ENCODE measurements at places on chromosomes 13 and 19.

GRCh38 chr13:98261165-98261702 lies 84.2 kb upstream of the RNF113B start:
- DNase-seq = no peak

DNA sequence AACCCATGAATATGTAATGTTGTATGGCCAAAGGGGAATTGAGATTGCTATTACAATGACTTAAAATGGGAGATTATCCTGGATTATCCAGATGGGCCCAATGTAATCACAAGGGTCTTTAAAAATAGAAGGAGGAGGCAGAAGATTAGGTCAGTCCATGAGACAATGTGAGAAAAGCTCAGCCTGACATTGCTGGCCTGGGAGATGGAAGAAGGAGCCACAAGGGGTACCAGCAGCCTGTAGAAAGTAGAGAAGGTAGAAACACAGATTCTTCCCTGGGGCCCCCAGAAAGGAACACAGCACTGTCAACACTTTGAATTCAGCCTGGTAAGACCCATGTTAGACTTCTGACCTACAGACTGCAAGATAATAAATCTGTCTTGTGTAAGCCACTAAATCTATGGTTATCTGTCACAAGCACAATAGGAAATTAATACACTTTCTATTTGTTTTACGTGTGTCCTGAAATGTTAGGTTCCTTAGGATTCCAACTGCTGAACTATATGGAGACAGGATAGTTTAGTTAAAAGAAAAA lies 132.9 kb upstream of the SERP2 start:
- DNase-seq = no peak

- no peak for DNase-seq
These were observed 144.2 kb downstream of the EFNB2 start for GRCh38 chr13:106391271-106391670.

GRCh38 chr19:37470216-37470615 lies 1.1 kb downstream of the ZNF570 start:
- no peak for DNase-seq

GRCh38 chr19:16233836-16234551 lies 36.3 kb downstream of the AP1M1 start:
- DNase-seq = no peak

DNA sequence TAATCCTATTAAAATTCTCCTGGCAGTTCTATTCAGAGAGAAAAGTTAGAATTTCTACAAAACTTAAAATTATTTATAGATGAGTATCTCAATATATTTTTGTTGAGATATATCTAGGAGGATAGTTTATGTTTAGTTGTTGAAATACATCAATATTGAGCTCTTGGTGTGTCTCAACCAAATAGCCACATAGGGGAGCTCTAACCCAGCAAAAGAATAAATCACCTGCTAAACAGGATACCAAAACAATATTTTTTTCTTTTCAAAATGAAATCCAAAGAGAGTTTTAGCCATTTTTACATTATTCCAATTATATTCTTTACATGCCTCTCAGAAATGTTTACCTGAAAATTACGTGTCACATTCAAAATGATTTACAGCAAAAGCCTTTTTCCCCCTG lies 954.7 kb downstream of the SLITRK6 start:
- no peak for DNase-seq

DNA sequence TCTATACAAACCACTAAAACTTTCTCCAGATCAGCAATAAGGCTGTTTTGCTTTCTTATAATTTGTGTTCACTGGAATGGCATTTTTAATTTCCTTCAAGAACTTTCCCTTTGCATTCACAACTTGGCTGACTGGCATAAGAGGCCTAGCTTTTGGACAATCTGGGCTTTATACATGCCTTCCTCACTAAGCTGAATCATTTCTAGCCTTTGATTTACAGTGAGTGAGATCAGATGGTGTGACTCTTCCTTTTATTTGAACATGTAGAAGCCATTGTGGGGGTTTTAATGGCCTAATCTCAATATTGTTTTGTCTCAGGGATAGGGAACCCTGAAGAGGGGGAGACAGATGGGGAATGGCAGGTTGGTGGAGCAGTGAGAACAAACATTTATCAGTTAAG lies 82.7 kb downstream of the FOXO1 start:
- DNase-seq = no peak

GRCh38 chr19:56751078-56751489 lies 79.5 kb upstream of the ZNF835 start:
- no peak for DNase-seq

- DNase-seq = no peak
These were observed 930.5 kb upstream of the MIR17HG start for GRCh38 chr13:90416938-90417337.

DNA sequence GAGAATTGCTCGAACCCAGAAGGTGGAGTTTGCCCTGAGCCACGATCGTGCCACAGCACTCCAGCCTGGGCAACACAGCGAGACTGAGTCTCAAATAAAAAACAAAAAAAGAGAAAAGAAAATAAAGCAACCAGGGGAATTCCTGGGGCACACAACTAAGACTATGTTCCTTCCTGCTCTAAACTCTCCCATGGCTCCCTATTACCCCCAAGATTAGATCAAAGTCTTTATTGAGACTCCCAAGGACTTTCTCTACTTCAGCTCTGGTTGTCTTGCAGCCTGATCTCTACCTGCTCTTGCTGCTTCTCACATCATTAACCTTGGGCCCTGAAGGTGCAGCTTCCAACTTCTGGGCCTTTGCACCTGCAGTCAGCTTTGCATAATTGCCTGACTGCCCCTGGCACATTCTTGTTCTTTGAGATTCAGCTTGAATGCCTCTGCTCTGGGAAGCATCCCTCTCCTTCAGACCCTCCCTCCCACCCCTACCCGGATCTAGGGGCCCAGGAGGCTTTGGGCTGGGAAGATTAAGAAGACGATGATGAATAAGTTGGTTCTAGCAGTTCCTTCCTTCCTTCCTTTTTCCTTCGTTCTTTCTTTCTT lies 16.8 kb upstream of the CERS4 start:
- DNase-seq = no peak

DNA sequence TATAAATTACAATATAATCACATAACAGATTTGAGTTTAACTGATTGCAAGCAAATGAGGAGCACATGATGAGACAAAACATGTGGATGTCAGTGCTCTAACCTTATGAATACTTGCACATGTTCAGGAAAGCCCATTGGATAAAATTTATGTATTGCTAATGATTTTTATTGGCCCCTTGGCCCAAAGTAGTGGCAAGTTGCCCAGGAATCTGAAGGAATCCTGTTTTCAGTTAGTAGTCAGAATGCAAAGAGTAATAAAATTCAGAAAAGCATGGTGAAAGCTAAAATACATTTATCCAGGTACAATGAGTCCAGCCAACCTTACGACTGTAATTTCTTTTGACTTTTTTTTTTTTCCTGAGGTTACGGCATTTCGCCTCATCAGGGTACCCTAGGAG lies 1539.4 kb downstream of the EFNB2 start:
- DNase-seq = no peak

DNA sequence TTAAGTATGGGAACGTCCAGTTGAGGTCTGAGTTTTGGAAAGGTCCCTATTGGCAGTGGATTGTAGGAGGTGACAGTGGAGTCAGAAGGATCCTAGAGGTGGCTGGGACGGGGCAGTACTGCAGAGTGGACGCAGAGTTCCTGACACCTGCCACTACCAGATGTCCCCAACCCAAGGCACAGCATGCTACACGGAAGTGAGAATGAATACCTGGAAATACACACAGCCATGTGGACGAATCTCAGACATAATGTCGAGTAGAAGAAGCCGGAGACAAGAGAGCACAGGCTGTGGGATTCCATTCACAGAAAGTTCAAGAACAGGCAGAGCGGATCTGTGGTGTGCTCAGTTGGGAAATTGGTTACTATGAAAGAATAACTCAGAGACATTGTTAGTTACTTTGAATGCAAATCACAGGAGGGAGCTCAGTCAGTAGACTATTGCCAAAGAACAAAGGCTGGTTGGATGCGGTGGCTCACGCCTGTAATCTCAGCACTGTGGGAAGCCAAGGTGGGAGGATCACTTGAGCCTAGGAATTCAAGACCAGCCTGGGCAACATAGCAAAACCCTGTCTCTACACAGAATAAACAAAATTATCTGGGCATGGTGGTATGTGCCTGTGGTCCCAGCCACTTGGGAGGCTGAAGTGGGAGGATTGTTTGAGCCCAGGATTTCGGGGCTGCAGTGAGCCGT lies 37.4 kb downstream of the RYR1 start:
- no peak for DNase-seq

GRCh38 chr19:34096020-34096915 lies 76.0 kb upstream of the LSM14A start:
- DNase-seq = peak; percentile 51

DNA sequence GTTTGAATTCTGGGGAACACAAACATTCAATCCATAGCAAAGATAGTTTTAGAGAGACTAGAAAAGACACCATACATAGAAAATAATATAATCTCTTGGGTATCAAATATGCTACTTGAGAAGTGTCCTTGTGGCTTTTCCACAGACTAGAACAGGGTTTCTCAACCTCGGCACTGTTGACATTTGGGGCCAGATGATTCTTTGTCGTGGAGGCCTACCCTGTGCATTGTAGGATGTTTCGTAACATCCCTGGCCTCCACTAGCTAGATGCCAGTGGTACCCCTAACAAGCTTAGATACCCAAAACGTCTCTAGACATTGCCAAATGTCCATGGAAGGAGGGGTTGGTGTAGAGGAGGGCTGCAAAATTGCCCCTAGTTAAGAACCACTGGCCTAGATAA lies 2.2 kb upstream of the ESD start:
- DNase-seq = no peak

DNA sequence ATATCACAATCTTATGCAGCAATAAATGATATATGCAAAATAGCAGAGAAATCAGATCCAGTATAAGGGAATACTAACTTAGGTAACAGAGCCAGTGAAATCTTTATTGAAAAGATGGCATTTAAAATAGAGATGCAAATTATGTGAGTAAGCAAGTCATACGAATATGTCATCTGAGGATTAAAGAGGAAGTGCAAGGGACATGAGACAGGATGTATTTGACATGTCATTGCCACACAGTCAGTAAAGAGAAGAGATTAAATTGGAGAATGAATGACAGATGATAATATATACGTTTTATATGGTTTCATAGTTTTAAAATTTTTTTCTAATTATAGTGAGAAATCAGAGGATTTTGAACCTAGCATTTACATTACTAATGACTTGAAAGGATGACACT lies 426.4 kb downstream of the SLITRK5 start:
- no peak for DNase-seq

DNA sequence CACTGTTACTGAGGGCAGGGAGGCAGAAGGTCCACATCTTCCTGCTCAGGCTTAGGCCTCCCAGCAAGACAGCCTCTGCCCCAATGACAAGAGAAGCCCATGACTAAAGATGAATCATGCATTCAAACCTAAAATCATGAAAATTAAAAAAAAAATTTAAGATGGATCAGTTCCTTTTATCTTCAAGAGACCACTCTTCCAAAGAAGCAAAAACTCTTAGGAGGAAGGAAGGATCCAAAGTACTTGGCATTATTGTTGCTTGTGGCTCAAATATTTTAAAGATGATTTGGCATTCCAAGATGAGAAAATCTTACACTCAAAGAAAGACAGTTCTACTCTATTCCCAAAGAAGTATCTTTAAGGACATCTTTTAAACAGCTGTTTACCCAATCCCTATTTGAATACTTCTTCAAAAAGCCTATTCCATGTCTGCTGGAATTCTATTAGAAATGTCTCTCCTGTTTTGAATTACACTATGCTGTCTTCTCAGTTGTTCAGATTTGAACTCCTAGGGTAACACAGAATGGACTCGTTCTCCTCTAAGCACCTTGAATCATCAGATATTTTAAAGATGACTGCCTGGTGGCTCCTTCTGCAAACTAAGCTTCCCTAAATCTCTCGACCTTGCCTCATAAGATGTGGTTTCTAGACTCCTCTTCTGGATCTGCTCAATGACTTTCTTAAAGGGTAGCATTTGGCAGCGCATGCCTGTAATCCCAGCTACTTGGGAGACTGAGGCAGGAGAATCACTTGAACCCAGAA lies 7.0 kb downstream of the SERP2 start:
- no peak for DNase-seq

DNA sequence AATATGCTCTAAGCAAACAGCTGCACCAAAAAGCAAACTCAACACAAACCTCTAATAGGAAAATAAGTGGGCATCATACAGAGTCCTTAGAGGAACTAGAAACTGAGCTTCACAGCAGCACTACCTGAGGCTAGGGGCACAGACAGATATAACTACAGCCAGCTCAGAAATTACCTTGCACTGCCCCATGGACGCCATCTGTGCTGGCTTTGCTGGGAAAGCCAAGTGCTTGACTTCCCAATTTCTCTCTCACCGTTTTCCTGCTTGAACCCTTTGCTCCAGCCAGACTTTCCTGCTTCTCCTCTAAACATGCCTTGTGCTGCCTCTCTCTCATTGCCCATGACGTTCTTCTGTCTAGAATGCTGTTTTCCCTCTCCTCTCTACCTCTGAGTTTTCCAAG lies 29.3 kb downstream of the MTUS2 start:
- DNase-seq = no peak

DNA sequence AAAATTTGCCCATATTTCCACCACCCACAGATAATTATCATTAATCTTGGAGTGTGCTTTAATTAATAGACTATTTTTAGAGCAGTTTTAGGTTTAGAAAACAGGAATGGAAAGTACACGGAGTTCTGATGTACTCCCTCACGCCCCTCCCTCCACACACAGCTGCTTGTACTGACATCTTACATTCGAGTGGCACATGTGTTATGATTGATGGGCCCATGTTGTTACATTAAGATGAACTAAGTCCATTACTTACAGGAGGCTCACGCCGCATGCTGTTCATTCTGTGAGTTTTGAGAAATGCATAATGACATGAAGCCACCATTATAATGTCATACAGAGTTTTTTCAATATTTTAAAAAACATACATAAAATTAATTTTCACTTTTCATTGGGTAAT lies 1.2 kb upstream of the SPATA13 start:
- DNase-seq = no peak

- peak; percentile 57 for DNase-seq
These were observed 33.9 kb upstream of the CEACAM8 start for GRCh38 chr19:42628411-42629140.

DNA sequence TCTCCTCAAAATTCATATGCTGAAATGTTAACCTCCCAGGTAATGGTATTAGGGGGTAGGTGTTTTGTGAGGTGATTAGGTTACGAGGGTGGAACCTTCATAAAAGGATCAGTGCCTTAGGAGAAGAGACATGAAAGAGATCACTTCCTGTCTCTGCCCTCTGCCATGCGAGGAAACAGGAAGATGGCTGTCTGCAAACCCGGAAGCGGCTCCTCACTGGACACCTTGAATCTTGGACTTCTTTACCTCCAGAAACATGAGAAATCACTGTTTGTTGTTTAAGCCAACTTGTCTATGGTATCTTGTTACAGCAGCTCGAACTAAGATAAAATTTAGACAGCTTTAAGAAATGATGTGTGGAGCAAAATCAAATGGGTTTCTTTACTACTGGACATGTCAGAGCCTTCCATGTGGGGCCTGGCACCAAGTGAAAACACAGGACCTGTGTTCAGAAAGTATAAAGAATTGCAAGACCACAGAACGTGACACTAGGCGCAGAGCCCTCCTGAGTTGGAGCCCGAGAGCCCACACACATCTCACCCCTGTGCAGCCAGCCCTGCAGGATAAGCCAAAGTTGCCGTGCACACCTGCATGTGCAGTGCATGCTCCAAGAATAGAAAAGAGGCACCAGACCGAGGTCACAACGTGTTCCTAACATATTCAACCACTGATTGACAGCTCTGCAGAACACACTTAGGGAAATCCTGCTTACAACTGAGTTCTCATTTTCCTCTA lies 112.5 kb upstream of the UQCRFS1 start:
- DNase-seq = no peak

GRCh38 chr19:12669270-12670158 lies 2.9 kb downstream of the WDR83 start:
- peak; percentile 79 for DNase-seq

GRCh38 chr13:40910324-40911050 lies 108.6 kb downstream of the ELF1 start:
- peak; percentile 63 for DNase-seq
